ENCODE measurements at places on chromosomes 3 and 15.

- DNase-seq = no peak
Observed at GRCh38 chr15:64193971-64194370, 31.1 kb upstream of the PPIB start.

GRCh38 chr3:3744826-3745225, 54.4 kb upstream of the LRRN1 start:
- DNase-seq = no peak

- peak; percentile 56 for DNase-seq
Observed at GRCh38 chr15:58529041-58529440, 97.2 kb downstream of the LIPC start.

DNA sequence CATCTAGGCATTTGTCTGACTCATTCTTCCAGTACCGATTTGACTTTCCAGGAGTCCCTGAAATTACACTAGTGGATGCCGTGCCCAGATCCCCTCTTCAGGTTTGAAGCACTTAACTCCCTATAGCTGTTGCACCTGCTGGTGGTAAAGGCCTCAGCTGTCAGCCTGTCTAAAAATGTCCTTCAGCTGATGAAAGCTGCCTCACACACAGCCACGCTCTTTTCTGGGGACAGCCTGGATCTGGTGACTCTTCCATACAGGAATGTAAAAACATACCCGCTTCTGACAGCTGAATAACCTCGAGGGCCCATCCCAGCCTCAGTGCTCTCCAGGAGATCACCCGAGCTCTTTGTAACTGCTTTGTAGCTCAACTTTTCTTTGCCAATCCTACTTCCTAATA, 534.1 kb upstream of the GRM7 start:
- DNase-seq = no peak

DNA sequence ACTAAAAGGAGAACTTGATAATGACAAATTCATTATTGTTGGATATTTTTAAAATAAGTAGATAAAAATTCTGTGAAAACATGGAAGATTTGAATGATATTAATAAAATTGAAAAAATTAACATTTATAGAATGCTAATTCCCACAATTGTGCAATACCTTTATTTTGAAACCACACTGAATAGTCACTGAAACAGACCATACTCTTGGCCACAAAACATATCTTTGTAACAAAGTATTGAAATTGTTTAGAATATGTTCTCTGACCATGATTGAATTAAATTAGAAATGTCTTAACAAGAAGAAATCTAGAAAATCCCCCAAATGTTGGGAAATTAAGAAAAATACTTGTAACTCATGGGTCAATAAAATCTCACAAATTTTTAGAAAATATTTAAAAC, 49.2 kb downstream of the ARHGAP11B start:
- DNase-seq = no peak

GRCh38 chr3:192915304-192915703, 2.4 kb downstream of the MB21D2 start:
- no peak for DNase-seq

GRCh38 chr3:165355316-165355715, 159.1 kb upstream of the SLITRK3 start:
- DNase-seq = no peak

DNA sequence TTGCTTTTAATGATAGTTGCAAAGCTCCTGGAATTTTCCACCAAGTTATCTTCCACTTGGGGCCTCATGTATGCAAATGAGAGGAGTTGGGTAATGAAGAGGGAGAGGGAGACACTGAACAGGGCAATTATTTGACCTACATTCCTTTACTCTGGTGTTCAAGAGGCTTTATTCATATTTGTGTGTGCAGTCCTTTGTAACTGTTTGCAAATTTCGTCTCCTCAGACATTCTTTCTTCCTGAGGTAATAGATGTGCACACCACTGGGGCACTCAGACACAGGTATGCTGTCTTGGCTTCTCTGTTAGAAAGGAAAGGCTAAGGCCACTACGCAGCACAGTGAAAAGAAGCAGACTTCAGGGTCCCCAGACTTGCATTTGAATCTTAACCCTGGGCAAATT, 189.7 kb upstream of the IL12A start:
- DNase-seq = no peak

GRCh38 chr3:160755776-160756304, at the start of gene PPM1L:
Gene PPM1L, plus strand, starts transcription at chr3:160756231.
- DNase-seq = peak; percentile 76

- peak; percentile 34 for DNase-seq
Observed at GRCh38 chr3:196684548-196685407, 27.3 kb downstream of the CEP19 start.

- no peak for DNase-seq
Observed at GRCh38 chr3:73435055-73435454, 189.7 kb downstream of the PDZRN3 start.

GRCh38 chr3:187623285-187623814, 46.8 kb downstream of the SST start:
- DNase-seq = no peak

GRCh38 chr3:28994161-28994905, 286.5 kb upstream of the RBMS3 start:
- no peak for DNase-seq

- no peak for DNase-seq
Observed at GRCh38 chr3:129413687-129414506, 14.5 kb downstream of the EFCAB12 start.

DNA sequence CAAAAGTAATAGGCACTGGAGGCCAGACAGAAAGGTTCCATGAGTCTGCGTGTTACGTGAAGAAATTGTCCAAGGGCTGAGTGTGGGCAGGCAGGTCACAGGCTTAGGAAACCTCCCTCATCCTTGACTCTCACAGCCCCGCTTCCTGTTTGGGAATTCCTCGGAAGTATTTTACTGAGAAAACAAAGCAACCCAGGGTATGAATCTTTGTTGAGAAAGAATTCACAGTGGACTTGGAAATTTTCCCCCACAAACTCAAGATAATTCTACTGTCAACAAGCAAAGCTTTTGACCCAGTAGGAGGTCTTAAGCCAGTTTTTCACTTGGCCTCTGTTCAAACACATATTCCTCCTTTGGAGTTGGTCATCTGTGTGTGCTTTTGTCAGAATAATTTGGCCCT, 377.1 kb upstream of the TPM1 start:
- no peak for DNase-seq

- no peak for DNase-seq
Observed at GRCh38 chr3:131608296-131608695, 105.5 kb upstream of the MRPL3 start.

DNA sequence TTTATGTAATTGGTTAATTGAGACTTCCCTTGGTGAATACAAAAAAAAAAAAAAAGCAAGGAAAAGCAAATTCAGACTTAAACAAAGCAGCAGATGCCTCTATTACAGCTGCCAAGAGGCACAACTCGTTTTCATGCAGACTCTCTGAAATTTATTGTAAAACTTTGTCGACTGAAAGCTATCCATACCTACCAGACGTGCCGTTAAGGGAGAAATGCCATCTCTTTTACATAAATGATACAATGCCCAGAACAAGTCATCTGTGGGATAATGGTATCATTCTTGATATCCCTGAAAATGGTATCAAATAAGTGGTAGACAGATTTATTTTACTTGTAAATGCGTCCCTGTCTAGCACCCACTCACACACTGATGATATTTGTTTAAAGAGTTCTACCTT, 724.2 kb downstream of the NSUN3 start:
- no peak for DNase-seq

All from right lobe of liver (tissue), 6 donors.